ENCODE measurements at places on chromosomes 4 and X.

DNA sequence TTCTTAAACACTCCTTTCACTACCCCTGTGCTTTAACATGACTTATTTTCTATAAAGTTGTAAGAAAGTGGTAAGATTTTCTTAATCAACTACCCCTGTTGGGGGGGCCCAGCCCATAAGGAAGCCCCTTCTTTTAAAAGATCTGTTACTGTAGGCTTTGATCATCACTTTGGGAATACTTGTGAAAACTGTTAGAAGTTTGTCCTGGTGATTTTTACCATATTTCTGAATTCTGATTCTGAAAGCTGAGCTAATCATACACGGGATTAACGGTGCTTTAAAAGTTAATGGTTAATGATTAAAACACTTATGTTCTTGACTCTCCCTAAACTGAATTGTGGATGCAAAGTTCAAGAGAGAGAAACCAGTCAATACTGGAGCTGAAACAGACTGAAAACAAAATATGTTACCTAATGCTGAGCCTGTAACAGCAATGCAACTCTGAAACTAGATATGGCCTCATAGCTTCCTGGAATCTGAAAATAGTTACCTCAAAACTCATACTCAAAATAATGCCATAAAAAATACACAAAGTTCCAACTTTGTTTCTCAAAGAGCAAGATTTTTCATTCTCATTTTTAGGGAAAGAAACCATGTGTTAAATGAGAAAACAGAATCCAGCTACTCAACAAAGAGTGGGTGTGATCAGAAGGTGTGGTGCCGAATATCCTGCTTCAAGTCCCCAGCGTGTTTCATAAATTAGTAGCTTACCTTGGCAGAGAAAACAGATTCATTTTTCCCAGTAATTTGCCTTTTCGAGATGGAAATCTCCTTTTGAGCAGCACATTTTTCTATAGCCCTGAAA, 31.6 kb downstream of the ADH7 start:
- DNase-seq, result no peak

DNA sequence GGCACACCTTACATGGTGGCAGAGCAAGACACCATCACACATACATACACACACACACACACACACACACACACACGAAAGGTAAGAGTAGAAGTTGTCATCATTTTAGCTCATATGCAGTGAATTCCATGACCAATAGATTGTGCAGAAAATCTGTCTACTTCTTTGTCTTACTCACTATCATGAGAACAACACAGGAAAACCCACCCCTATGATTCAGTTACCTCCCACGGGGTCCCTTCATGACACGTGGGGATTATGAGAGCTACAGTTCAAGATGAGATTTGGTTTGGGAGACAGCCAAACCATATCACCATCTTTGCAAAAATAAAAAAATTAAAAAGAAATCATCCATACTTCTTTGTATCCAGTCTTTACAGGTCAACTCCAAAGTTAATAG, 221.1 kb downstream of the BMPR1B start:
- no peak for DNase-seq

- no peak for DNase-seq
Measured at GRCh38 chrX:42754115-42754514, 23.8 kb downstream of the PPP1R2C start.

GRCh38 chr4:70842761-70843435, 3.2 kb upstream of the GRSF1 start:
- DNase-seq, result no peak

GRCh38 chr4:2101346-2102044, 42.4 kb downstream of the NAT8L start:
- no peak for DNase-seq

- no peak for DNase-seq
Measured at GRCh38 chrX:635428-636090, 5.0 kb downstream of the SHOX start.

- no peak for DNase-seq
Measured at GRCh38 chr4:3423952-3424351, 17.8 kb upstream of the HGFAC start.
